ENCODE measurements at places on chromosomes 4 and X. TPM values are rescaled to one million over a fixed set of nuclear protein-coding genes. Genes with fewer than 3 reads are reported as not detected.

GRCh38 chrX:133171962-133172708 lies 46.0 kb downstream of the TFDP3 start:
- peaks cover 2% of the 10 kb centered on the region for H3K36me3 ChIP-seq
- H3K4me3 ChIP-seq: no peak overlapping the region
- H3K4me1 ChIP-seq: no peaks in the 10 kb centered on the region
- DNase-seq: no peak

- no peak for DNase-seq
- no peak overlapping the region for H3K4me3 ChIP-seq
- no peaks in the 10 kb centered on the region for H3K4me1 ChIP-seq
- peaks cover 22% of the 10 kb centered on the region for H3K27me3 ChIP-seq
- H3K36me3 ChIP-seq: peaks cover 4% of the 10 kb centered on the region
Observed at GRCh38 chr4:48960988-48961635, 25.0 kb upstream of the CWH43 start.

DNA sequence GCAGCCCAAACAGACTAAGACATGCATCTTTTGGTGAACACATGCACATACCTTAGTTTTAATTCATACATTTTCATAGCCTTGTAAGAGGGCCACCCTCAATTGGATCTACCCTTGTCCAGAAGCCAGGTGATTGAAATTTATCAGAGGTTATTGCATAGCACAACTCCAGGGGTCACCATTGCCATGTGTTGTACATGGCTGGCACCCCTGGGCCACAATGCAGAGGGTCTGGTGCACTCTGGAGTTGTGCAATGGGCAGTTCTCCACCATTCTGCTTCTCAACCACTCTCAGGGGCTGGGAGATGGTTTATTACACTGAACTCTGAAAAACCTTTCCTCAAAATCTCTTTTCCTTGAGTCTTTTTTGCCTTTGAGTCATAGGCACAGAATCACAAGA lies 184.4 kb upstream of the CXorf66 start:
- H3K4me3 ChIP-seq: no peak overlapping the region
- no peaks in the 10 kb centered on the region for H3K4me1 ChIP-seq
- H3K36me3 ChIP-seq: no peaks in the 10 kb centered on the region
- no peak overlapping the region for H3K27ac ChIP-seq
- DNase-seq: no peak

DNA sequence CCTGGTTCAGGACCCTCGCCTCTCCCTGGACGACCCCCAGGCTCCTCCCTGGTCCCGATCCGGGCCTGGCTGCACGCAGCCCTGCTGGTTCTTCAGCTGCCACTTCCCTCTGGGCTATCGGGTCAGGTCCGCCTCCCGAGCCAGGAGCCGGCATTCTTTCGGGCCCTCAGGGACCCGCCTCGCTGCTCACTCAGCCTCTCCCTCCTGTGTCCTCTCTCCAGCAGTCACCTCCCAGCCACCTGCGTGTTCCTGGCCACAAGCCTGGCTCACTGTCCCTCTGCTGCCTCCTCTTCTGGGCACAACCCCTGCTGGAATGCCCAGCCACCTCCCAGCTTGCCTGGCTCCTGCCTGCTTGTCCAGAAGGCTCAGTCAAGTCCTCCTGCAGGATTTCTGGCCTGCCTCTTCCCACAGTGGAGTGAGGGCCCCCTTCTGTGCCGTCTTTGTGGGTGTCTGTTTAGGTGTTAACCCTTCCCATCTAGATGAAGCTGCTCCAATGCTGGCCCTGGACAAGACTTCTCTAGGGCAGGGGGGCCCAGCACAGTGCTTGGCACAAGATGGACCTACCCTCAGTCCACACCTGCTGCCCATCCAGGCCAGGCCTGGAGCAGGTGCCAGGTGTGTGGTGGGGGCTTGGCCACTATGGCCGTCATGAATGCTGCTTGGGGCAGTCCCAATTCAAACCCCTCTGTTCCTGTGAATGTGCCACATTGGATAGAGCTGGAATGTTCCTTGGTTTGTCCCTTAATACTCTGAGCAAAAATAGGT lies 2.2 kb downstream of the WFS1 start:
- H3K4me1 ChIP-seq: peaks cover 20% of the 10 kb centered on the region
- H3K27ac ChIP-seq: peak overlapping the region; percentile 72
- H3K36me3 ChIP-seq: peaks cover 2% of the 10 kb centered on the region
- DNase-seq: no peak
- peaks cover 7% of the 10 kb centered on the region for H3K27me3 ChIP-seq

- peaks cover 3% of the 10 kb centered on the region for H3K36me3 ChIP-seq
- no peaks in the 10 kb centered on the region for H3K4me1 ChIP-seq
- no peak for DNase-seq
- H3K27ac ChIP-seq: no peak overlapping the region
- H3K4me3 ChIP-seq: no peak overlapping the region
Observed at GRCh38 chrX:124407226-124407625, 60.9 kb downstream of the SH2D1A start.

DNA sequence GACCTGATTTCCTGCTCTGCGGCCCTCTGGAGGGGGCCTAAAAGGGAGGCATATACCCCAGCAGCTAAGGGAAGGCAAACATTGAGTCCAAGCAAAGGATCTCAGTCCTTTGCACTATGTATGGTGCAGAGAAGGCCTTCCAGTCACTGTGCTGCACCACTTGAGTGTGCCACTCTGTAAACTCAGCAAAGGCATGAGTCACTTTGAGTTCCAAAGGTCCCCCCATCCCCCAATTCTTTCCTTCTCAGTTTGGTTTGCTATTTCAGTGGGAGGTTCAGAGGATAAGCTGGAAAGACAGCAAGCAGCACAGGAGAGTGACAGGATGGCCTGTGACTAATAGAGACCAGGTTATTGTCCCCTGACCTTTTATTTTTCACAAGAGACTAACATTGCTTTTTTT lies 131.3 kb downstream of the FHDC1 start:
- no peak overlapping the region for H3K4me3 ChIP-seq
- no peaks in the 10 kb centered on the region for H3K27me3 ChIP-seq

- no peak for DNase-seq
- H3K4me1 ChIP-seq: no peaks in the 10 kb centered on the region
- H3K27me3 ChIP-seq: no peaks in the 10 kb centered on the region
Observed at GRCh38 chrX:727738-728621, 97.4 kb downstream of the SHOX start.

The SMR3B gene
- total RNA-seq: not detected

The LONRF3 gene
- 17.0 TPM for total RNA-seq

The ARR3 gene
- not detected for total RNA-seq

The PHEX gene
- 0.32 TPM for total RNA-seq

The PRDM5 gene
- not detected for total RNA-seq

The CNKSR2 gene
- 4.4 TPM for total RNA-seq

The TRIM60 gene
- total RNA-seq: not detected

The DMRTC1B gene
- 0.65 TPM for total RNA-seq
